ENCODE measurements at places on chromosomes 2 and 18.

GRCh38 chr2:20665243-20666004 lies 1.5 kb upstream of the GDF7 start:
- no peak for DNase-seq

- DNase-seq, result no peak
Measured at GRCh38 chr2:233928594-233929351, 11.6 kb downstream of the TRPM8 start.

DNA sequence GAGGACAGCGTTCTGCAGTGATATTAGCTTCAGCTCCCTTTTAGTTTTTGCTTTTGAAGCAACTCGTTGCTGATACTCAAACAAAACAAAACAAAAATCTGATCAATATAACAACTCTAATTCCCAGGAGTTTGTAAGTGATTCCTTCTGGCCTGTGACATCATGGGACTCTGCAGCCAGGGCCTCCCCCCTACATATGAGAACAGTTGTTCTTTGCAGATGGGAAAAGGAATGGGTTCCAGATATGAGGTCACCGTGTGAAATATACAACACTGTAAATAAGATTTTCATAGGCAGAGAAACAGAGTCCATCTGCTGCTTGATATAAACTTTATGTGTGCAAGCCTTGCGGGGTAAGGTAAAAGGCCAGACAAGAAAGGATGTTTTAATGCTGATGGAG lies 56.7 kb downstream of the DIS3L2 start:
- DNase-seq, result no peak

DNA sequence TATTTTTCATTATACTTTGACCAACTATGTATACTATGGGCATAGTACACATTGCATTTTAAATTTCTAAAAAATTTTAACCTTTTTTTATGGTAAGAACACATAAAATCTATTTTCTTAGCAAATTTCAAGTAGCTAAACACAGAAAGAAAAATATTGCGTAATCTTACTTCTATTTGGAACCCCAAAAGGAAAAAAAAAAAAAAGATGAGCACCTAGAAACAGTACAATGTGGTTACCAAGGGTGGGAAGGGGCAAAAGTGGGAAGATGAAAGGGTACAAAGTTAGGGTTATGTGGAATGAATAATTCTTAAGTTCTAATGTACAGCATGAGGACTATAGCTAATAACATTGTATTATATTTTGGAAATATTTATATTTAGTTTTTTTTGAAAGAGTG lies 205.0 kb upstream of the EPHA4 start:
- DNase-seq, result no peak

DNA sequence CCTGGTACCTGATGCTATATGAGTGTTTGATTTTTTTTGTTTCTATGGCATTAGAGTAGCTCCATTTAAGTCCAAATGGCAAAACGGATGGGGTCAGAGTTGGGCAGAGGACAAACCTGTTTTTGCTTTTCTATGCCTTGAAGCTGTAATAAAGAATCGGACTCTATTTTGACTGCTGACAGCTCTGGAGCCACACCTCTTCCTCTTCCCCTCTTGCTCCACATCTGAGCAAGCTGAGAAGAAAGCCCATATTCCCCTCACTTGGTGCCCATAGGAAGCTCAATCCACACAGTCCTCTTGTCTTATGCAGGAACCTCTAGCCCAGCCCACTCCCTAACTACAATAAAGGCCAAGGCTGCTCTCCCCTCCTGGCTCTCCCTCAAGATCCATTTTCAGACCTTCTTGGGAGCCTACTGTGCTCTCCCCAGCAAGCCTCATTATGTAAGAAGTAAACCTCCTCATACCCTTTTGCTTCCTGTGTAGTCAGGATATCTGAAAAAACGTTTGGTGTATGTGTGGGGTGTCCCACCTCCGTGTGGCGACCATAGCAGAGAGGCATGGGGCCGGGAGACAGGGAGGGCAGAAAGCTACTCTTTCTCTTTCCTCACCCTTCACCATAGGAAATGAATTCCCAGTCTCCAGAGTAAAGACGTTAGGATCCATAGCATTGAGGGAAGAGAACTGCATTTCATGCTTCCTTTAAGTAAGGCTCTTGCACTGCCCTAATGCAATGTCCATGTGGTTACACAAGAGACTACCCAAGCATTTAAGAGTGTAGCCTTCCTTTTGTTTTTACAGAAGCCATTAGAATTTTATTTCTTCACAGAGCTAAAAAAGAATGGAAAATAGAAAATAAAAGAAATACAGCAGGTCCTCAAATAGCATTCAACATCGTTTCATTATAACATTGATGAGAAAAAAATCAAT lies 41.9 kb upstream of the RAPGEF4 start:
- no peak for DNase-seq

GRCh38 chr18:10475276-10475653 lies 20.8 kb downstream of the APCDD1 start:
- DNase-seq, result no peak

DNA sequence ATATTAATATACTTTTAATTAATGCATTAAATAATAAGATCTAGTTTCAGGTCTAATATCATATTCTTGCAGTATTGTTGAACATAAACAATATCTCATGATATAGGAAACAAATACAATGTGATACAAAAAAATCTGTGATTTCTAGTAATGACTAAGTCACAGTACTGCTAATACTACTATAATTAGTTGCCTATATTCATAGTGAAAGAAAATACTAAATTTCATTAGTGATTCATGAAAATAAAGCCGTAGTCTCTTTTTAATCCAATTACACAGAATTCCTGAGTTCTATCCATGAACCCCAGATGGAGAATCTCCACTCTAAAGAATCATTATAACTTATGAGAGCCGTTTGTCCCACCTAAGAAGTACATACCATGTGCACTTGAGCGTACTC lies 266.3 kb upstream of the ACVR2A start:
- no peak for DNase-seq

DNA sequence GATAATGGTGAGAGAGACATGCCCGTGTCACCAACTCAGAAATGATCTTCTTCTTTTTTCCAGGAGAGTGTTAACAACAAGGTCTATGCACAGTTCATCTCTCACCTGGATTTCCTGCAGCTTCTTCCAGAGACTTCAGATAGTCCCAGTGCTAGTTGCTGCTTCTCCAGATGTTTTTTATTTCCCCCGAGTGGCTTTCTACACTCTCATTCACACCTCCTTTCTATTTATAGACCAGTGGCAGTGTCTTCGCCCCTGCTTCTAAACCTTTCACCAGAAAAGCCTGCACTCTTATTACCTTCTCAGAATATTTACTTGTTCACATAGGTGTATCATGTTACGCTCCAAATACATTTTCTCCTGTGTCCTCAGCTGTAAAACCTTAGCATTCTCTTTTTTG lies 558.8 kb upstream of the CHAC2 start:
- no peak for DNase-seq

DNA sequence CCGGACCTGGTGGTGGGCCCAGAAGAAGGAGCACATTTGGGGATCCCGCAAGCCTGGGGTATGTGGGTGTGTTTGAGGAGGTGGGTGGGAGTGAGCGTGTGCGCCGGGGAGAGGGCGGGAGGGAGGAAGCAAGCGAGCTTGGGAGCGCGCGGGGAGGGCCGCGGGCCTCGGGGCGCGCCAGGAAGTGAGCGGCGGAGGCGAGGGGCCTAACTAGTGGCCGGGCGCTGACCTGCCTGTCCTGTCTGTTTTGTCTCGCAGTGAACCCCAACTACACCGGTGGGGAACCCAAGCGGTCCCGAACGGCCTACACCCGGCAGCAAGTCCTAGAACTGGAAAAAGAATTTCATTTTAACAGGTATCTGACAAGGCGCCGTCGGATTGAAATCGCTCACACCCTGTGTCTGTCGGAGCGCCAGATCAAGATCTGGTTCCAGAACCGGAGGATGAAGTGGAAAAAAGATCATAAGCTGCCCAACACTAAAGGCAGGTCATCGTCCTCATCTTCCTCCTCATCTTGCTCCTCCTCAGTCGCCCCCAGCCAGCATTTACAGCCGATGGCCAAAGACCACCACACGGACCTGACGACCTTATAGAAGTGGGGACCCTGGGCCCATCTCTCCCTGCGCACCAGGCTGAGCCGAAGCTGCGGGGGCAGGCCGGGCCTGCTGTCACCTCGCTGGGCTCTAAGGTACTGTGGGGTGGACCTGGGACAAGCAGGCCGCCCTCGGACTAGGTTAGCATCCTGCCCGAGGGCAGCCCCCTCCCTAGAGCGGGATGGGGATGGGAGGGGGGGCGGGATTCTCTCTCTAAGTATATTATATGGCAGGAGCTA lies 1.2 kb downstream of the HOXD4 start:
- no peak for DNase-seq

DNA sequence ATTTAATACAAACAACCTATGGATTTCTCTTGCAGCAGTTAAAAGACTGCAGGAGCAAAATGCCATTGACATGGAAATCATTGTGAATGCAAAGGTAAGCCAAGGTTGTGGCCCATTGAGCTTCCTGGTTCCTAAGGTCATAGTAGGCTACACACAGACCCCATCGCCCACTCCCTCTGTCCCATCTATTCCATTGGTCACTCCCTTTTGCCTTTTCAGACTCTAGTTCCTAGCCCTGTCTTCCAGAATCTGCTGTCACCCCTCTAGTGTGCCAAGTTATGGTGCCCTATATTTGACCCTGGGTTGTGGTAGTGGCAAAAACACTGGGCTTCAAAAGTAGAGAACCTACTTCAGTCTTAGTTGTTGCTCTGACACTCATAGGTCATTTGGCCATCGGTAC lies 44.7 kb downstream of the UGP2 start:
- DNase-seq, result no peak

Data from activated T-helper 1 cell treated with Interleukin-2 at 50 U/mL for 16 hours (primary cell).